Activated CD8-positive, alpha-beta memory T cell treated with anti-CD3 and anti-CD28 coated beads, Interleukin-2, amount 10 ng/mL, durations not matched to agents 7 days and 5 days (primary cell): ENCODE measurements at places on chromosomes 2 and 18. TPM values are rescaled to one million over a fixed set of nuclear protein-coding genes. Genes with fewer than 3 reads are reported as not detected.

ABCA12 gene
- not detected for total RNA-seq

MAP3K19 gene
- not detected for total RNA-seq

GRCh38 chr2:143422681-143423080, 293.5 kb downstream of the ARHGAP15 start:
- peaks cover 20% of the 10 kb centered on the region for H3K36me3 ChIP-seq
- H3K27ac ChIP-seq, result no peak overlapping the region
- no peaks in the 10 kb centered on the region for H3K27me3 ChIP-seq
- H3K4me3 ChIP-seq, result no peak overlapping the region
- peak; percentile 42 for DNase-seq

- H3K36me3 ChIP-seq, result peaks cover 69% of the 10 kb centered on the region
- no peaks in the 10 kb centered on the region for H3K27me3 ChIP-seq
- DNase-seq, result peak; percentile 82
Measured at GRCh38 chr2:191038241-191038725, 24.3 kb upstream of the STAT1 start.

DNA sequence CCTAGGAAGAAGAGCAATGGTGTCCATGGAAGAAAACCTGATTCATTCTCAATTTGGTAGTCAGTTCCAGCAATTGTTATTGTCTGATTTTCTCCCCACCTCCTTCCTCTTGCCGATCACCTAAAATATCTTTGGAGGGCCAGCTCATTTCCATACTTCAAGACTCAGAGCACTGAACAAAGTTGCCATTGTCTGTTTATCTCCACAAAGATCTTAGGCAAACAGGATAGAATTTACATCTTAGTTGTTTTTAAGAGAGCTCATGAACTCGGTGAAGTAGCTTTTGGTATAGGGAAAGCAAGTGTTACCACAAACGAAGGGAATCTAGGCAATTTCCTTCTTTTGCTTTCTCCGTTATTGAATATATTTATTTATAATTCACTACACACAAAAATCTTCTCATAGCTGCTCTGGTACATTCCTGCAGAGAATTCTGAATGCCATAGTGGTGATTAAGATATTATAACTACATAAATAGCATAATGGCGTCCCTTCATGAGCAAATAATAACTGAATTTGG, 41.5 kb upstream of the CHST9 start:
- H3K4me3 ChIP-seq, result no peak overlapping the region
- DNase-seq, result no peak
- H3K27me3 ChIP-seq, result no peaks in the 10 kb centered on the region

DNA sequence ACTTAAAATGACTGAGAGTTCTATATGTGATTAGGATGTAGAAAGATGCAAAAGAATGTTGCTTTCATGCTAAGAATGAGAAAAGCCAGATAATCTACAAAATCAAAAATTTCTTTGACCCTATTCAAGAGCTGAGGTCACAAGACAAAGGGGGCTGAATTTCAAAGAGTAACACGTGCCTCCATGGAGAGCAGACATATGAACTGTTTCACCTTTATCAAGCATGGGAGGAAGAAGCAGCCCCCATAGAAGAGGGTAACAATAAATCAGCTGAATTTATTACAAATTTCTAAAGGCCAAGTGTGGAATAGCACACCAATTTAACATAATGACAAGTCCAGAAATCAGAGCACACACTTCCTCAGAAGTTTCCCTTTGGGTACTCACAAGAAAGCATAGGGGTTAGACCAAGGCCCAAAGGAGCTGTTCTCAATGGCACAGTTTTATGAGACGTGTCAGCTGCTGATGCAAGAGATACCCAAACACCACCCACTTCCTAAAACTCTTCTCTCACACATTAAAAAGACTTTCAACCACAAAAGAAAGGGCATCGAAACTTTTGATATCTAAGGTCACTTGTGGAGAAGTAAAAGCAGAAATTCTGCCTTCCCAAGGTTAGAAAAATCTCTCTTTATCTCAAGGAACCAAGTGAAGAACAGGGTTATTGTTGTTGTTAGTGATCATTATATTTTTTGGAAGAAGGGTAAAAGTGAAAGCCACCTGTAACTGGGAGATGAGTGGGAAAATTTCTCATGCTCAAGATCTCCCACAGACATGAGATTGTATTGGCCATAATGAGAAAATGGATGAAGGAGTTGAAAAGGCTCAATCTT, 950.1 kb downstream of the TRIB2 start:
- H3K36me3 ChIP-seq, result no peaks in the 10 kb centered on the region
- no peak overlapping the region for H3K4me3 ChIP-seq
- H3K27ac ChIP-seq, result no peak overlapping the region
- H3K4me1 ChIP-seq, result no peaks in the 10 kb centered on the region

GRCh38 chr2:68767031-68767961, 32.7 kb downstream of the ARHGAP25 start:
- peak overlapping the region; percentile 76 for H3K4me3 ChIP-seq
- H3K4me1 ChIP-seq, result peaks cover 94% of the 10 kb centered on the region
- peaks cover 28% of the 10 kb centered on the region for H3K36me3 ChIP-seq

GRCh38 chr18:3852321-3852720, 402.3 kb downstream of the TGIF1 start:
- no peaks in the 10 kb centered on the region for H3K4me1 ChIP-seq
- no peaks in the 10 kb centered on the region for H3K36me3 ChIP-seq
- H3K27ac ChIP-seq, result no peak overlapping the region
- no peak for DNase-seq
- no peaks in the 10 kb centered on the region for H3K27me3 ChIP-seq

DNA sequence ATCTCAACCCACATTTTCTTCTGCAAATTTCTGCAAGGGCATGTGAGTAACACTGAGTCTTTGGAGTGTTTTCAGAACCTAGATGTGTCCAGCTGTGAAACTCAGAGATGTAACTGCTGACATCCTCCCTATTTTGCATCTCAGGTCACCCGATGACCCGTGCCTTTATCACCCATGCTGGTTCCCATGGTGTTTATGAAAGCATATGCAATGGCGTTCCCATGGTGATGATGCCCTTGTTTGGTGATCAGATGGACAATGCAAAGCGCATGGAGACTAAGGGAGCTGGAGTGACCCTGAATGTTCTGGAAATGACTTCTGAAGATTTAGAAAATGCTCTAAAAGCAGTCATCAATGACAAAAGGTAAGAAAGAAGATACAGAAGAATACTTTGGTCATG, 8.0 kb downstream of the UGT1A1 start:
- H3K27me3 ChIP-seq, result peaks cover 19% of the 10 kb centered on the region
- H3K4me3 ChIP-seq, result no peak overlapping the region

GRCh38 chr2:10157293-10157692, 34.8 kb downstream of the RRM2 start:
- DNase-seq, result no peak
- no peak overlapping the region for H3K27ac ChIP-seq
- H3K4me1 ChIP-seq, result peaks cover 14% of the 10 kb centered on the region
- H3K27me3 ChIP-seq, result no peaks in the 10 kb centered on the region
